ENCODE measurements at places on chromosomes 7 and 10.

DNA sequence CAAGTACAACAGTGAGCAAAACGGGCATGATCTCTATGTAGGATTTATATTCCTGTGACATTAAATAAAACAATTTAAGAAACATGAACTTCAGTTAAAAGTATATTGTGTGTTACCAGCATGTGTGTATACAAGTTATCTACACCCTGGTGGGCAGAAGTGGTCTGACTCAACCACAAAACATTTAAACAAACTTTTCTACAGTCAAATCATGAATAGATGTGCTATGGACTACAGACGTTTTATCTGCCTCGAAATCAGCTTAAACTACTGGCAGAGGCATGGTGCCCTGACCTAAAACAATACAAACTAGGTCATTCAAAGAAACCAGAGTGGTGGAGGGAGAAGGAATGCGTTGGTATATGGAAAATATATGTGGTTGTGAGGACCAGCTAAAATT lies 3.6 kb downstream of the ARL3 start:
- DNase-seq, result no peak

DNA sequence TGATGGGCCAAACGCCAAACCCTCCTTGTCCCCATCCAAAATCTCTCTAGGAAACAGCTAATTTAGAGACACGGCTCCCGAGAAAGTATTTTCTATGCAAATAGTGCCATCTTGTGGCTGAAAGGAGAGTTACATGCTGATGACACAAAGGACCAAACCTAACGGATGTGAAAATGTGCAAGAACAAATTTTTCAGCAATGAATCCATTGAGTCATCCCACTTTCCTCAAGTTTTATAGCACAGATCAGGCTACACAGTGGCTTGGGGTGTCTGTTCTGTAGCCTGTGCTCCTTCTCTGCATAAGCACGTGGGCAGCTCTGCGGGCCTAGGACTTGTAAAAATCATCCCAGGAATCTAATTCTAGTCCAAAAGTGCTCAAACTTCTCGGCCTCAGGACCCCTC lies 154.8 kb upstream of the PRR15 start:
- peak; percentile 85 for DNase-seq

DNA sequence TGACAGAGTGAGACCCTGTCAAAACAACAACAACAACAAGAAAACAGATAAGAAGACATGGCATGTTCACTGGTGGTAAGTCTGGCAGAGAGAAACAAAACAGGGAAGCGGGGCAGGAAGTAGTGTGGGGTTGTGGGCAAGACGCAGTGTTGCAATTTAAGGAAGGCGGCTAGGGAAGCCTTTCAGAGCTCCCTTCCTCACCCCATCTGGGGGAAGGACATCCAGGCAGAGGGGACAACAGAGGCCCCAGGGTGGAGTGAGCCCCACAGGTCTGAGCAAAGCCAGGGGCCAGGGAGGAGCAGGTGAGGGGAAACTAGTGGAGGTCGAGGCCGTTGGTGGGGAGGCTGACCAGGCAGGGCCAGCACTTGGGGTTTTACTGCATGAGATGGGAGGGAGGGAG lies 16.8 kb downstream of the LAT2 start:
- DNase-seq, result no peak

DNA sequence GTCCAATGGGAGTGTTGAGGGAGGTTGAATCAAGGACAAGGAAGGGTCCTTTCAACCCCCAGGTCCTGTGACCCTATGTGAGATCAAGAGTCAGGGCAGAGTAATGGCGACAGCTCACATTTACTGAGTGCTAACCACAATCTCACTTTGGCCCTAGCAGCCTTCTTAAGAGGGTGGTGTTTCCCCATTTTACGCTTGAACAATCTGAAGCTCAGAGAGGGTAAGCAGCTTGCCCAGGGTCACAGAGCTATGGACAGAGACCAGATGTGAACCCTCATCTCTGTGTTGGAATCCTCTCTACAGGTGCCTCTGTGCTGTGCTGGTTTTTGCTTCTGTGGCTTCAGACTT lies 102.0 kb downstream of the GRK5 start:
- DNase-seq, result no peak

- DNase-seq, result peak; percentile 43
These were observed 74.2 kb downstream of the EZH2 start for GRCh38 chr7:148809856-148810255.

GRCh38 chr7:140621401-140622021 lies 19.1 kb downstream of the DENND2A start:
- no peak for DNase-seq

DNA sequence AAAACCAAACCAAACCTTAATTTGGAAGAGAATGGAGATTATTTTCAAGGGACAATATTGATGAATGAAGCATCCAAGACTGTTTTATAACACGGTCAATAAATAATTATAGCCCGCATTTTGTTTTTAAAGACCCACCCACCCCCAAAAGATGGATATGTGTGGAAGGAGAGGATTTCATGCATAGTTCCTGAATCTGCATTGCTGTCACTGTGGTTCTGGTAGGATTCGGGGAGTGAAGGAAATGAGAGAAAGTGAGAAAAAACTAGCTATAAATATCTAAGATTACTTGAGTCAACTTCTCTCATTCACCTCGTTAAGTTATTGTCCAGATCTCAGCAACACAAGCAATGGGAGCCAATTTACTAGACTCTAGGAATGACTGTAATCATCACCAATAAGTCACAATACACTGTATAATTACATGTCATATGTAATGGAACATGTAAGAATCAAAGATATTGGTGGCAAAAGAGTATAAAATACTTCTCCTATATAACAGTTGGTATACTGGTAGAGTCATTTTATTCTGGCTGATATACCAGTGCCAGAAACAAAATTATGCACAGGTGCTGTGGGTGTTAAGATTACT lies 30.2 kb downstream of the NAMPT start:
- DNase-seq, result no peak

DNA sequence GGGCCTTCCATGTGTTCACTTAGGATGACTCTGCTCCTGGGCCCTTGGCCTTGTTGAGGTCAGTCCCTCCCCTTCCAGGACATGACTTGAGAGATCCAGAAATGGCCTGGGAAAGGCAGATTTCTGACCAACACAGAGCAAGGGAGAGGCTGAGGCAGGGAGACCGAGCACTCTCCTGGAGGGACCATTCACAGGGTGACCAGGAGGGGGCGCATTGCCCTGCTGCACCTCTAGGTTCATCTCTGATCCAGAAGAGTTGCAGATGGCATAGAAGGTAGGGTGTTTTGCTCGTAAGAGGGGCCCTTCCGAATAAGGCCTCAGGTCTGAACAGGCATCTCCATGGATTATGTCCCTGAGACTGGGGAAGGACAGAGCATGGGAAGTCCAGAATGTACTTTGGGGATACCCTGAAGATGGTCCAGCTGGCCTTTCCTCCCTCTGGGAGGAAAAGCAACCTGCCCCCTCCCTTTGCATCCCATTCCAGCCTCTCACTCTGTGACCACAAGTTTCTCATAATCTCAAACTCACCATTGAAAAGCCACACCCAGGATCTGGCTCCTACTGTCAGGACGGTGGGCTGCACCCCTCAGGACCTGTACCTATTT lies 6.6 kb downstream of the DMBT1 start:
- peak; percentile 75 for DNase-seq

DNA sequence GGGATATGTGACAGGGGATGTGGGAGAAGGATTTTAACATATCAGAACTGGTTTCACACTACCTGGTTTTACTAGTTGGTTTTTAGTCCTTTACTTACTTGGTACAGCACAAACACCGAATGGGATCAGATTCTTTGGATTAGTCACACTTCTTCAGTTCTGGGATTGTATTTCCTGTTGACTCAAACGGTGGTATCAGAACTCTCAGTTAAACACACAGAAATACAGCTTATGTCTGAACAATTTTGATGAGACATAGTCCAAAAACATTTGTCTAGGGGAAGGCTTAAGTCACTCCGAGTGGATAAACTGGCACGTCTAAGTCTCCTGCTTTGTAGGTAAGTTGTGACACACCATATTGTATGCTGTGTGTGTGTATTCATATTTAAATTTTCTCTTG lies 480.5 kb downstream of the PHTF2 start:
- no peak for DNase-seq

DNA sequence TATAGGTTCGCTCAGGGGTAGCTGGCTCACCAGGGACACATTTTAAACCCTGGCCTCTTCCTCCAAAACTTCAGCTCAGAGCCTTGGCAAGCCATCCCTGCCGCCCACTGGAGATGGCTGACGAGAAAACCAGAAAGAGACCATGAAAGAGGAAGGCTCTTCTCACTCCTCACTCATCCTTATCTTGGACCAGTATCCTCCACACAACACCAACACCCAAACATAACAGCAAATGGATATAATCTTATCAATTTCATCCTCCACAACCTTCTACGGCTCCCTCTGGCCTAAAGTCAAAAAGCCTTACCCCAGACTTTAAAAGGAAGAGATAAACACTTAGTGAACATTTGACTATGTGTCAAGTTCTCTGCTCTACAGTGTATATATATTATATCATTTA lies 26.9 kb downstream of the DLG5 start:
- no peak for DNase-seq

- DNase-seq, result no peak
These were observed 227.0 kb downstream of the ANK3 start for GRCh38 chr10:60162631-60163030.

DNA sequence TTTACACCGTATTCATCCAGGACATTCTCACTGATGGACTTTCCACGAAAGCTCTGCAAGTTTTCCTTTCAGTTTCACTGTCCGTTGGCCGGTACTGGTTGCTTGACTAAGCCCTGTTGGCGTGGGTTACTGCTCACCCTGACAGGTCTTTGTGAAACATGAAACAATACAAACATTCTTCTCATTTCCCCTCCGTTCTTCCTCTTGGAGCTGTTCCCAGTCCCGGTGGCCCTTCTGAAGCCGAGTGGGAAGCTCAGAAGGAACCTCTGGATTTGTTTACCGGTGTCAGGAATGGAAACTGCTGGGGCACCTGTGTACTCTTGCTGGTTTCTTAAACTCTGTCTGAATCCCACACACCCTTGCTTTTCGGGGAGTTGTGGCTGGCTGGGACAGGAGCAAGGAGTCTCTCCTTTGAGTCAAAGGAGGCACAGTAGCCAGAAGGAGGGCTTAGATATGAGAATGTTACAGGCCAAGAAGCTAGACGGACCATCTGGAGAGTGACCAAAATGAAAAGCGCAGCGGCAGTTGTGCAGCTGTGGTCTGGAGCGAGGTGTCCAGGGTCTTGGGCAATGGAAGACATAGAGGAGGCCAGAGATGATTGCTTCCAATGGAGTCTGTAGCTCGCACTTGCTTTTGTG lies 45.7 kb downstream of the LYZL2 start:
- peak; percentile 30 for DNase-seq

- DNase-seq, result no peak
These were observed 233.5 kb upstream of the KIAA1217 start for GRCh38 chr10:23975431-23975830.

DNA sequence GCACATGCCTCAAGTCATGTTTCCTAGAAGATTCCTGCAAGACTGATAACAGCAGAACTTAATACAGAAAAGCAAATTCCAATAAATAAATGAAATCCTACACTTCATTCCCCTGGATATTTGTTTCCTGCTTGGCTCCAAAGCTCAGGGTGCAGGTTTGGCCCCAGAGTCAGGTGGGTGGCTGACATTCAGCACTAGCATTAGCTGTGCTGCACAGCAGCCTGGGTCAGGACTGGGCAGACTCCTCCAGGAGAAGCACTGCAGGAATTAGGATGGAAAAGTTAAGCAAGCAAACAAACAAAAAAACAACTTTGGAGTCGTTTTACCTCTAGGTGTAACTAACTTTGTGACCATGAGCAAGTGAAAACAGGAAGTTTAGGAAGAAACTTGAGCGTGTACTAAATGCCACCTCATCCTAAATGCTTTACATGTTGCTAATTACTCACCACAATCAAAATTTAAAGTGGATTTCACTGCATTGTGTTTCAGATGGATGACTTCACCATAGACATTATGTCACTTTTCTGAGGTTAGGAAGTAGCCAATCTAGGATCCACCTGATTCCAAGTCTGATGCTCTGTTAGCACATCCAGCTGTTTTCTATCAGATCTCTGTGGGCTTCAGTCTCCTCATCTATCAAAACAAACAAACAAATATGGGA lies 239.4 kb downstream of the C7orf25 start:
- no peak for DNase-seq
